ENCODE measurements at places on chromosomes 3 and 15. TPM values are rescaled to one million over a fixed set of nuclear protein-coding genes. Genes with fewer than 3 reads are reported as not detected.

- peak; percentile 29 for DNase-seq
- no peaks in the 10 kb centered on the region for H3K27me3 ChIP-seq
- H3K27ac ChIP-seq = no peak overlapping the region
- no peaks in the 10 kb centered on the region for H3K36me3 ChIP-seq
Observed at GRCh38 chr3:19543212-19543841, 390.7 kb downstream of the EFHB start.

DNA sequence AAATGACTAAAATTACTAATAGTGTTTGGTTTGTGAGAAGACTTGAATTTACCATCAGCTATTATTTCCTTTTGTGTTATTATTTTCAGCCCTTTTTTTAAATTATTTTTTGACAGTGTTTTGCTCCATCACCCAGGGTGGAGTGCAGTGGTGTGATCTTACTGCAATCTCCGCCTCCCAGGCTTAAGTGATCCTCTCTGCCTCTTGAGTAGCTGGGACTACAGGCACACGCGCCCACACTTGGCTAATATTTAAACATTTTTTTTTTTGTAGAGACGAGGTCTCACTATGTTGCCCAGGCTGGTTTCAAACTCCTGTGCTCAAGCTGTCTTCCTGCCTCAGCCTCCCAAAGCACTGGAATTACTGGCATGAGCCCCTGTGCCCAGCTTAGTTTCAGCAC is 31.7 kb upstream of the UTS2B start:
- H3K4me1 ChIP-seq = no peaks in the 10 kb centered on the region
- no peak overlapping the region for H3K4me3 ChIP-seq
- H3K27me3 ChIP-seq = no peaks in the 10 kb centered on the region
- no peak overlapping the region for H3K27ac ChIP-seq
- DNase-seq = no peak
- peaks cover 6% of the 10 kb centered on the region for H3K36me3 ChIP-seq

DNA sequence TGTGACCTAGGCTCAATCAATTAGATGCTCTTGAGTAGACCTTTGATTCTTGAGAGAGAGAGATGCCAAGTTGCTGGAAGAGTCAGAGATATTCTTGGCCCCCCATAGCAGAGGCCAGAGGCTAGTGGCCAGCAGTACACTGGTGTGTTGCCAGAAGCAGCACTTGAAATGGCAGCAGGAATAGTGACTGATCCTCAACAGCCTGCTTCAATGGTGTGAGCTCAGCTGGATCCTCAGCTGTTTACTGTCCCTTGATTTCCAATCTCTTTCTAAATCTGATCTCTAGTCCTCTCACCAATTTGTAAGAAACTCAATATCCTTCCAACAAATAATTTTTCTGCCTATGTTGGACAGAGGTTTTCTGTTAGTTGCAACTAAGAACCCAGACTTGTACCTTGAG is 170.3 kb upstream of the CCDC54 start:
- H3K27ac ChIP-seq = no peak overlapping the region
- H3K4me3 ChIP-seq = no peak overlapping the region
- no peaks in the 10 kb centered on the region for H3K27me3 ChIP-seq
- H3K4me1 ChIP-seq = no peaks in the 10 kb centered on the region

DNA sequence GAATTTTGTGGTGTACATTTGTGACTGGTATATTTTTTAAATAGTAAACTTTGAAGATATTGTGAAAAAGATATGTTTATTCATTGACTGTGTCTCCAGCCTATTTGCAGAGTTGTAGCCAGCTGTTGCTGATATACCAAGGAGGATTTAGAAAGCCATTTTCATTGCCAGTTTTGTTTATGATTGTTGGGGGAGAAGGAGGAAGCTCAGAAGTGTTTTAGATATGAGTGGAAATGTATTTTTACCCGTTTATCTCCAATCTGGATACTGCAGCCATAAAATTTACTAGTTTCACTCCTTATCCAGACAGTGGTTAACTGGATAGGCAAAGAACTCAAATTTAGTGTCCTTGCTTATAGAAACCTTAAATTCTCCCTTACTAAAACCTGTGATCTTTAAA is 18.8 kb downstream of the ATP11B start:
- DNase-seq = no peak
- H3K4me3 ChIP-seq = no peak overlapping the region

- peak overlapping the region; percentile 75 for H3K27ac ChIP-seq
- H3K4me1 ChIP-seq = peaks cover 14% of the 10 kb centered on the region
- H3K27me3 ChIP-seq = no peaks in the 10 kb centered on the region
- H3K36me3 ChIP-seq = no peaks in the 10 kb centered on the region
Observed at GRCh38 chr3:36907911-36908646, 36.8 kb downstream of the TRANK1 start.

- peak; percentile 82 for DNase-seq
- no peaks in the 10 kb centered on the region for H3K27me3 ChIP-seq
- no peak overlapping the region for H3K4me3 ChIP-seq
- peak overlapping the region; percentile 61 for H3K27ac ChIP-seq
Observed at GRCh38 chr3:193910886-193911738, 224.8 kb upstream of the HES1 start.

DNA sequence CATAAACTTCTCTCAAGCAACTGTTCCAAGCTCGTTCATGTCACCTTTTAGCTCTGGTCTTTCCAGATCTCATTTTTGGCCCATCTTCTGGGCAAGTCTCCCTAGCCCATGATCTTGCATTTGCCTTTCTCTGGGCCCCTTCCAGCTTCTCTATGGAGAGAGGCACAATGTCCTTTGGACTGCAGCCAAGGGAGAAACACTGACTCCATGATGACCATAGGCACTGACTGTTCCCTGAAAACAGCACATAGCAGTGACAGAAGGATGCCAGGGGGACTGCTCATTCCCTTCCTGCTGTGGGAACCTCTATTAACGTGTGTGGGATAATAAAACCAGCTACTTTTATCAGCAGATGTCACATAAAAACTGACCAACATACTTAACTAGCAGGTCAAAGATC is 60.3 kb downstream of the STRIT1 start:
- no peaks in the 10 kb centered on the region for H3K36me3 ChIP-seq
- H3K4me3 ChIP-seq = no peak overlapping the region
- H3K4me1 ChIP-seq = peaks cover 4% of the 10 kb centered on the region
- no peaks in the 10 kb centered on the region for H3K27me3 ChIP-seq
- no peak overlapping the region for H3K27ac ChIP-seq
- DNase-seq = peak; percentile 36

- no peaks in the 10 kb centered on the region for H3K4me1 ChIP-seq
- H3K27ac ChIP-seq = no peak overlapping the region
- no peak for DNase-seq
- no peaks in the 10 kb centered on the region for H3K36me3 ChIP-seq
- no peaks in the 10 kb centered on the region for H3K27me3 ChIP-seq
- H3K4me3 ChIP-seq = no peak overlapping the region
Observed at GRCh38 chr3:192577271-192577670, 150.1 kb downstream of the FGF12 start.

GRCh38 chr3:171591070-171591469 is 130.9 kb upstream of the TNIK start:
- no peak overlapping the region for H3K4me3 ChIP-seq
- no peak overlapping the region for H3K27ac ChIP-seq
- no peak for DNase-seq
- H3K4me1 ChIP-seq = no peaks in the 10 kb centered on the region
- H3K36me3 ChIP-seq = no peaks in the 10 kb centered on the region

DNA sequence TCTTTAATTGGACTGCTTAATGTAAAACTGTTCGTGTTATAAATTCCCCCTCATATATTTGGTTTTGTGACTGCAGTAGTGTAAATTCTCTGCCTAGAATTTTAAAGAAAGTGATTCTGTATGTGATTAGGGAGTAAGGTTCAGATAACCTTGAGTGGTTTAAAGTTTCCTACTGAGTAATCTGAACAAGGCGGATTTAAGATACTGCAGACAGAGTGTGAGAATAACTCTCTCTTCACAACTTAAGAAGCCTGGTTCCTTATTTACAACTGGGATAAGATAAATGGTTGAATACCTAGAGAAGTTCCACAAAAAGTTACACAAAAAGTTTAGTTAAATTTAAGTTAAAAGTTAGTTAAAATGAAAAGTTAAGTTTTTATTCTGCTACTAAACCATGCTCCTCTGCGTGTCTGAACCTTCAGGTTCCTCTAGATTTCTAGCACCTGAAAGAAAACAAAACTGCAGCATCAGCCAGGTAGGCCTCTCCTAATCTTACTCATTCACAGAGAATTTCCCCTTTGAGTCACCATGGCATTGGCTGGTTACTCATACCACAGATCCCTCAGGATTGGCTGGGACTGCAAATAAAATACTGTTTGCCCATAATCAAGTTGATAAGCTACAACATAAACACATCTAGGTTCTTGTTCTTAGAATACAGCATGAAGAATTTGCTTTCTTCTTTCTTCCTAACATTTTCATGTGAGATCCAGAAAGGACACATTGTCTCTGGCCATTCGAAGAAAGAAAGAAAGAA is at the start of gene ARL14:
Gene ARL14, plus strand, starts transcription at position 614 of the 757 bp plus-strand sequence. CDS start 187 bp downstream, outside the sequence.
- H3K4me3 ChIP-seq = no peak within 1 kb of the TSS
- peak; percentile 81 for DNase-seq
- H3K27ac ChIP-seq = peak within 1 kb of the TSS; percentile 79
- no peaks in the 10 kb centered on the region for H3K36me3 ChIP-seq
- H3K27me3 ChIP-seq = no peaks in the 10 kb centered on the region

GRCh38 chr3:171204942-171205341 is 178.4 kb upstream of the SLC2A2 start:
- no peaks in the 10 kb centered on the region for H3K4me1 ChIP-seq
- no peaks in the 10 kb centered on the region for H3K27me3 ChIP-seq
- DNase-seq = no peak

GRCh38 chr3:181851063-181851462 is 139.3 kb downstream of the SOX2 start:
- DNase-seq = no peak
- H3K27ac ChIP-seq = no peak overlapping the region
- H3K4me1 ChIP-seq = peaks cover 3% of the 10 kb centered on the region

DNA sequence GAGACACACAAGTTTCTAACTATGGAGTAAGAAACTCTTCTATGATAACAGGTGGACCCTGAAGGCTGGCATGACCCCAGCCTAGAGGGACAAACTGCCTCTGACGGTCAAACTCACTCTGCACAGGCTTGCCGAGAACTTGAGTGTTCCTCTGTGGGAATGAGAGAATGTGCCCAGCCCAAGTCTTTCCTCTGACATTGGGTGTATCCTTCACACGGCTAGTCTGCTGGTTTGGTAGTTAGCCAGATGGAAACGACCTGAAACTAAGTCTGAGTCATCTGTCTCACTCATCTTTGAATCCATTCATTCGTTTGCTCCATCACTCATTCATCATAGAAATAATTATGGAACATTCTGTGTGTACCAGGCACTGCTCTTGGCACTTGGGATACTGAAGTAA is 198.4 kb downstream of the ATP10A start:
- no peaks in the 10 kb centered on the region for H3K4me1 ChIP-seq
- H3K27ac ChIP-seq = no peak overlapping the region
- no peak overlapping the region for H3K4me3 ChIP-seq

DNA sequence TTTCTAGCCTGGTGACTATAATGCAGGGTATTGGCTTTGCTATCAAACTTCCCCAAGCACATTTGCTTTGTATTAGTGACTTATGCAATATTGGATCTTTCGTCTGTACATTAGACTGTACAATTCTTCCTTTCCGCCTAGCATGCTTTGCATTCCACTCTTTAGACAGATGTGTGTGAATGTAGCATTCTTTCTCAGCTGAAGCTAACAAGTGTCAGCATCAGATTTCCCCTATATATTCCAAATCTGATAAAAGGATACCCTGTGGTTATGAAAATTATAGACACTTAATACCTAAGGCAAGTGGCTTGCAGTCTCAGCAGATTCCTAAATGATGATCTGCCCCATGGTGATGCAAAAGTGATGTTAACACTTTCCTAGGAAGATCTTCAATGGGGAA is 360.1 kb downstream of the CNTN4 start:
- no peak for DNase-seq
- H3K27ac ChIP-seq = no peak overlapping the region
- H3K36me3 ChIP-seq = no peaks in the 10 kb centered on the region
- no peaks in the 10 kb centered on the region for H3K4me1 ChIP-seq
- no peak overlapping the region for H3K4me3 ChIP-seq
- H3K27me3 ChIP-seq = no peaks in the 10 kb centered on the region

GRCh38 chr3:52527039-52527731 is 6.5 kb downstream of the NT5DC2 start:
- peaks cover 2% of the 10 kb centered on the region for H3K36me3 ChIP-seq
- H3K4me3 ChIP-seq = no peak overlapping the region
- no peak for DNase-seq
- H3K27me3 ChIP-seq = no peaks in the 10 kb centered on the region

GRCh38 chr15:52819253-52819652 is 29.1 kb upstream of the ONECUT1 start:
- no peak for DNase-seq
- no peak overlapping the region for H3K4me3 ChIP-seq
- no peak overlapping the region for H3K27ac ChIP-seq
- no peaks in the 10 kb centered on the region for H3K36me3 ChIP-seq
- H3K27me3 ChIP-seq = no peaks in the 10 kb centered on the region

- no peaks in the 10 kb centered on the region for H3K27me3 ChIP-seq
- no peaks in the 10 kb centered on the region for H3K36me3 ChIP-seq
- H3K4me3 ChIP-seq = no peak overlapping the region
- no peaks in the 10 kb centered on the region for H3K4me1 ChIP-seq
- no peak overlapping the region for H3K27ac ChIP-seq
Observed at GRCh38 chr3:84136425-84136824, 822.4 kb upstream of the CADM2 start.

DNA sequence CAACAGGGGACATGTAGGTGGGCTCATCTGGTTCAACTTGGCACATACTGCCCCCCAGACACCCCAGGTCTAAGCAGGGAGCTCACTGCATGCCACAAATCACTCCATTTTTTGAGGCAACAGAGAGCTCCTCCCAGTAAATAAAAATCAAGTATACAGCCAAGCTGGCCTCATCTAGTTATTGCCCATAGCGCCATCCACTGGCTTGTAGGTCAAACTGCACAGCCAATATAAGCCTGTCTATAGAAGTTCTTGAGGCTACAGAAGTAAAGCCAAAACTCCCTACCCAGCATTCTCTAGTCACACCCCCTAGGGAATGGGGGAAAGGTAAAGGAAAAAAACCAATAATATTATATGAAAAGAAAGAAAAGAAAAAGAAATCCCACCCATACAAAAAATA is 453.7 kb downstream of the ZNF385D start:
- H3K36me3 ChIP-seq = no peaks in the 10 kb centered on the region
- no peak for DNase-seq
- no peak overlapping the region for H3K4me3 ChIP-seq
- H3K27ac ChIP-seq = no peak overlapping the region
- no peaks in the 10 kb centered on the region for H3K4me1 ChIP-seq

- H3K4me3 ChIP-seq = no peak overlapping the region
- DNase-seq = no peak
- no peaks in the 10 kb centered on the region for H3K27me3 ChIP-seq
- no peaks in the 10 kb centered on the region for H3K4me1 ChIP-seq
- no peaks in the 10 kb centered on the region for H3K36me3 ChIP-seq
Observed at GRCh38 chr3:32261545-32261944, 23.1 kb downstream of the CMTM8 start.

The SLC27A2 gene
- 4.3 TPM for polyA plus RNA-seq

The NEK4 gene
- polyA plus RNA-seq = 18.5 TPM

The KLHDC8B gene
- polyA plus RNA-seq = 58.0 TPM

The IL16 gene
- 7.7 TPM for polyA plus RNA-seq

The MYRIP gene
- polyA plus RNA-seq = 4.5 TPM

The GHSR gene
- not detected for polyA plus RNA-seq

The TMC3 gene
- polyA plus RNA-seq = not detected

The SLC26A6 gene
- 74.0 TPM for polyA plus RNA-seq

The SHC4 gene
- polyA plus RNA-seq = not detected

The GPR27 gene
- polyA plus RNA-seq = not detected

The IL17RD gene
- polyA plus RNA-seq = not detected

The COLQ gene
- 1.9 TPM for polyA plus RNA-seq

The LYZL4 gene
- not detected for polyA plus RNA-seq

The DPPA2 gene
- polyA plus RNA-seq = 0.03 TPM
